Lung microvascular endothelial cell (primary cell): ENCODE measurements at places on chromosomes 7 and 10. TPM values are rescaled to one million over a fixed set of nuclear protein-coding genes. Genes with fewer than 3 reads are reported as not detected.

DNA sequence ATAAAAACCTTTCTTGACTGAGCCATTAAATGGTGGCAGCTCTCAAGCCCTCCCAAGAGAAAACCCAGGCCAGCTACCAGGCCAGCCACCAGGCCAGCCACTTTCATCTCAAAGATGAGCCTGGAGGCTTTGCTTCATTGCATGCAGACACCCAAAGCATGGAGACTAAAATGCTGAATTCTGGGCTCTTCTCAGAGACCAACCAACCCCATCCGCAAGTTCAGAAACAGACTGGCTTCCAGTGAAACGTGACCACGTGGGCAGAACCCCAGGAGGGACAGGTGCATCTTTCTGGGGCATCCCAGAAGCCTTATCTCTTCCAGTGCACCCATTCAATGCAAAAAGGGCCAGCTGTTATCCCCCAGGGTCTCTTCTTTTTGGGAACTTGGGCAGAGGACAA is 20.9 kb downstream of the CHST15 start:
- no peak for DNase-seq

GRCh38 chr7:142540371-142540770 is 208.9 kb upstream of the PRSS1 start:
- DNase-seq: no peak

GRCh38 chr7:139876622-139877283 is 47.7 kb downstream of the TBXAS1 start:
- DNase-seq: no peak

PRKCQ gene
- 0.44 and 0.60 TPM in 2 replicates for total RNA-seq

CYP3A5 gene
- not detected in 2 replicates for total RNA-seq

CCT6A gene
- total RNA-seq: 159 and 184 TPM in 2 replicates
